Stimulated activated CD8-positive, alpha-beta memory T cell treated with anti-CD3 and anti-CD28 coated beads, Interleukin-12 subunit alpha, Interleukin-12 subunit beta, amount 100 ng/mL, for 1 hour (primary cell): ENCODE measurements at places on chromosomes 16 and 17.

DNA sequence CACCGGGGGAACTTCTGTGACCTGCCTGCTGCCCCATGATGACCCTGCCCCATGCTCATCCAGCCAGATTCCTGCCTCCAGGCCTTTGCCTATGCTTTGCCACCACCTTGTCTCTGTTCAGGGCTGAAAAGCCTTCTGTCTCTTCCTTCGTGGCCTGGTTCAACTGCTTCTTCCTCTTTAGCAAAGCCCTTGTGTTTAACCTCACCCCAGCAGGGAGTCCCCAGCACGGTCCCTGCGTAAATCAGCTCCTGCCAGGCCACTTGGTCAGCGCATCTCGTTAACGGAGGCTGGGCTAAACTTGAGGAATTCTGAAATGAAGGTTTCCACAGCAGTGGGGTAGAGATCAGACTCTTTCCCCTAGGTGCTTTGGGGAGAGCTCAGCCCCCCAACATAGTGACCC is 16.1 kb upstream of the KCNJ12 start:
- DNase-seq: no peak

DNA sequence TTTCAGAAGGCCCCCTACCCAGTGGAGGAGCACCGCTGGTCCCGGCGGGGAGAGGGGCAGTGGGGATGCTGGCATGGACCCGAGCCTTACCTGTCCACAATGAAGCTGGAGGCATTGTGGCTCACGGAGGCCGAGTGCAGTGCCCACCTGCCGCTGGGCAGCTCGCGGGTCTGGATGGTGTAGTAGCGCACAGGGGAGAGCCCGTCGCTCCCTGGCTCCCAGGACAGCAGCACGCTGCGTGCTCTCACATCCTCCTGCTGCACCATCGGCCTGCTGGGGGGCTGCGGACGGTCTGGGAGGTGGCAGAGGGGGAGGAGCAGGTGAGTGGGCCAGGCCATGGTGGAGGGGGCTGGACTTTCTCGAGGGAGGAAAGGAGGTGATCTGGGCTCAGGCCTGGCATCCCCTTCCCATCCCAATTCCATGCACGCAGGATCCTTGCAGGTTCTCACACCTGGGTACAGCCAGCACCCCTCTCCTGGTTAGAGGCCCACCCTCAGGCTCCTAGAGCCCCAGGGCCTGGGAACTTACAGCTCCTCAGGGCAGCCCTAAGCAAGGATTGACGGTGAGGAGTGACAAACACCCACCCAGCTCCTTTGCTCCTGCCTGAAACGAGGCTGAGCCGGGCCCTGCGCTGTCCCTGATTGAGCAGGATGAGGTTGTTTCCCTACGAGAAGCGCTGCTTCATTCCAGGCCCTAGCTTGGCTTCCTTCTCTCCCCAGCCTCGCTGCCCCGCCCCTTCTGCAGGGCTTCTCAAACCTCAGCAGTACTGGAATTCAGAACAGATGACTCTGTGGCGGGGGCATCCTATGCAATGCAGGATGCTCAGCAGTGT is 76.2 kb upstream of the CDC42EP4 start:
- no peak for DNase-seq

- DNase-seq: no peak
These were observed 9.0 kb upstream of the ARHGAP27 start for GRCh38 chr17:45441526-45442310.

GRCh38 chr16:71425746-71426068 is 16.1 kb downstream of the TLE7 start:
- no peak for DNase-seq

DNA sequence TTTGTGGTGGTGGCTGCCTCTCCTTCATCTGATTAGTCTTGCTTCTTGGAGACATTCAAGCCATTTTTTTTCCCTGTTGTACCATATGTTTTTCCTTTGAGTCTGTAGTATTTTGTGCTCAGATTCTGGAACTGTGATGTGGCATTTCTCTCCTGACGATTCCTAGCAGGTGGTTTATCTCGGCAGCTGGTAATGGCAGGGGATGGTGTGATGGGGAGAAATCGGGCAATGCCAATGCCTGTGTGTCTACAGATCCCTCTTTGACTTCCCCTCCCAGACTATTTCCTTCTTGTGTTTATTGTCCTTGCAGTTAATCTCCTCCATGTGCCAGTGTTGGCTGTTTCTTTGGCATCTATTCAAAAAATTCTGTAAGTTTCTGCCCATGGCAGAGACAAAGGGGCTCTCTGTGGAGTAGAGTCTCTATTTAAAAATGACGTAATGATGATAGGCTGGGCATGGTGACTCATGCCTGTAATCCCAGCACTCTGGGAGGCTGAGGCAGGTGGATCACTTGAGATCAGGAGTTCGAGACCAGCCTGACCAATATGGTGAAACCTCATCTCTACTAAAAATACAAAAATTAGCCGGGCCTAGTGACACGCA is 90.2 kb upstream of the ERCC4 start:
- no peak for DNase-seq

- no peak for DNase-seq
These were observed 188.3 kb downstream of the SEC14L1 start for GRCh38 chr17:77328823-77329740.

DNA sequence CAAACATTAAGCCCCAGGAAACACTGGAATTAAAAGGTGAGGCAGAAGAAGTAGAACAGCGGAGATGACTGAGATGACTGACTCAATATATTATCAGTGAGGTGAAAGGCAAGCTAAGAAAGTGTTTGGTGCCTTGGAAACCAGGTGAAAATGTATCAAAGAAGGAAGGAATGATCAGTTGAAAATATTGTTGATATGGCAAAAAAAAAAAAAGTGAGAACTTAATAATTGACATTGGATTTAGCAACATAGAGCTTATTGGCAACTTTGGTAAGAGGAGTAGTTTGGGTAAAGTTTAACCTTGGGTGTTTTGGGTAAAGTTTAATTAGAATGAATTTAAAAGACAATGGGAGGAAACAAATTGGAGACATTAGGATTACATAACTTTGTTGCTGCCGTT is 127.7 kb upstream of the MYOCD start:
- no peak for DNase-seq

- DNase-seq: no peak
These were observed 18.2 kb downstream of the CLUAP1 start for GRCh38 chr16:3518986-3519348.

GRCh38 chr16:67594956-67595355 is 32.6 kb downstream of the CTCF start:
- no peak for DNase-seq

GRCh38 chr17:48455791-48456190 is 25.8 kb upstream of the SKAP1 start:
- DNase-seq: no peak

GRCh38 chr17:45320931-45321461 is 4.2 kb upstream of the MAP3K14 start:
- no peak for DNase-seq

DNA sequence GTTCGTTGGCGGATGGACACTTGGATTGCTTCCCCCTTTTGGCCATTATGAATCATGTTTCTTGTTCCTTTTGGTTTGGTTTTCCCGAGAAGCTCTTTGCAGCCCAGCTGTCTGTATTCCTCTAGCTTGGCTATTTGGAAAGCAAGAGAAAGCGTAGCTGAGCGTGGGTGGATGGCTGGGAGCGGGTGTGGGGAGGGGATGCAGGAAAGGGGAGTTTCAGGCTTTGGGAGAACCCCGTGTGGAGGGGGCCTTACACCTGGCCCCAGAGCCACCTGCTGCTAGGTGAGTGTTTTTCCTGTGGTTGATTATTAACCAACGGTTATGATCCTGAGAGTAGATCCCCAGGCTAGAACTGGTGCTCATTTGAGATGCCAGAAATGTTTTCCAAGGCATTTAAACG is 103.7 kb downstream of the RAP1GAP2 start:
- DNase-seq: no peak

DNA sequence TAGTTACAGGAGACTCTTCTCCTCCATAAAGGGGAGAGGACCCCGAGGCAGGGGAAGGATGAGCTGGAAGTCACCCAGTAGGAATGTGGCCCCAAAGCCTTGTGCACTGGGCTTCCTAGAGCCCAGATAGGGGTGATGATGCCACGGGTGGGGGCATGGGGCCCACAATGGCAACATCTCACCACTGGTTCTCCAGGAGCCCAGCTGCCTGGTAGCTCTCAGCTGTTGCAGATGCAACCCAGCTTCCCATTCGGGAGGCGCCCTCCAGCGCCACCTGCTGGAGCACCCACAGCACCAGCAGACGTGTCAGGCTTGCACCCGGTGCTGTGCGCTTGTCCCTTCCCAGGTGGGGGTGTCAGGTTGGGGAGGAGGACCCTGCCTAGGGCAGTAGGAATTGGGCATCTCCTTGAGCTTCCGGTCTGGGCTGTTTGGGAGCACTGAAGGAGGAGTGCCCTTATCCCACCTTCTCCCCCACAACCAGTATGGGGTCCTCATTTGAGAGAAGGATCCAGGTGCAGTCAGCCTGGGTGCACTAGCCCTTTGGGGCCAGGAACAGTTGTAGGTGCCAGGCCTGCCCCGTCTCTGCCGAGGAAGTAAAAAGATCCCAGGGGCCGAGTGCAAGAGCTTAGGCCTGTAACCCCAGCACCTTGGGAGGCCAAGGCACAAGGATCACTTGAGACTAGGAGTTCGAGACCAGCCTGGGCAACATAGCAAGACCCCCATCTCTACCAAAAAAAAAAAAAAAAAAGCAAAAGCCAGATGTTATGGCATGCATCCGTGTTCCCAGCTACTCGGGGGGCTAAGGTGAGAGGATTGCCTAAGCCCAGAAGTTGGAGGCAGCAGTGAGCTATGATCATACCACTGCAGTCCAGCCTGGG is 14.4 kb downstream of the CDIPT start:
- peak; percentile 67 for DNase-seq

GRCh38 chr17:2751491-2751890 is 2.0 kb upstream of the CCDC92B start:
- DNase-seq: no peak

GRCh38 chr16:18933501-18933900 is 7.3 kb upstream of the SMG1 start:
- DNase-seq: no peak

DNA sequence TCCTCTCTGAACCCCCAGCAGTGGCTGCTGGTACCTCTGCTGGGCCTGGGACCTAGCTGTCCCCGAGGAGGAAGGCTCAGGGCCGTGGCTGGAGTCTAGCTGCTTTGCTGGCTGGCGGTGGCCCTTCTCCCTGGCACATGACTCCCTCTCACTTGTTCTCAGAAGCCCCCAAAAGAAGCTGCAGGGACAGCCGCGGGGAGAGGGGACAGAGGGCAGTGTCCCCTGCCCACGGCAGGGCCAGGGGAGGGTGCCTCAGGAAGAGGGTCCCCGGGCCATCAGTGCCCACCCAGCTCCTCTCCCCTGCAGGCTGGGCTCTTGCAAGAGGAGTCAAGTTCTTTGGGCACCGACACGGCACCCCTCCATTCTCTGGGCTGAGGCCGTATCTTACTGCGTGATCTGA is 46.6 kb downstream of the VAC14 start:
- no peak for DNase-seq

DNA sequence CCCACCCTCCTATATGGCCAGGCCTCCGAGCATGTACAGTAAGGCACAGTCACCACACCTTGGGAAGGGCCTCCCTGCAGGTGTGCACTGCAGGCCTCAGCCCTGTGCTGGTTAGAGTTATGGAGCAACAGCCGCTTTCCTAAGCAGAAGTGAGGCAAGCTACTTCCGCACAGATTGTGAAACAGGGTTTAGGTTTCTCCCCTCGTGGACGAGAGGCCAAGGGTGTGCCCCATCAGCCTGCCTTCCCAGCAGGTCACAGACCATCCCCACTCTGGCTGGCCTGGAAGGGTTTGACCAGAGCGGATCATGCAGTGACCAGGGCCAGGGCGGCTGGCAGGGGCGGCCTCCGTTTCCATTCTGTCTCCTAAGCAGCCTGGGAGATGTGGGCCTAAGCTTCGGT is 4.7 kb downstream of the MSRB1 start:
- DNase-seq: no peak

- DNase-seq: no peak
These were observed 172.3 kb downstream of the C16orf78 start for GRCh38 chr16:49545741-49546448.

- no peak for DNase-seq
These were observed 5.4 kb upstream of the CHRNE start for GRCh38 chr17:4908301-4908700.

- no peak for DNase-seq
These were observed 7.6 kb upstream of the KRT39 start for GRCh38 chr17:40974366-40974765.

GRCh38 chr17:36184023-36184765 is 7.8 kb upstream of the TBC1D3B start:
- no peak for DNase-seq

- no peak for DNase-seq
These were observed 4.0 kb upstream of the HSBP1 start for GRCh38 chr16:83803811-83804210.

DNA sequence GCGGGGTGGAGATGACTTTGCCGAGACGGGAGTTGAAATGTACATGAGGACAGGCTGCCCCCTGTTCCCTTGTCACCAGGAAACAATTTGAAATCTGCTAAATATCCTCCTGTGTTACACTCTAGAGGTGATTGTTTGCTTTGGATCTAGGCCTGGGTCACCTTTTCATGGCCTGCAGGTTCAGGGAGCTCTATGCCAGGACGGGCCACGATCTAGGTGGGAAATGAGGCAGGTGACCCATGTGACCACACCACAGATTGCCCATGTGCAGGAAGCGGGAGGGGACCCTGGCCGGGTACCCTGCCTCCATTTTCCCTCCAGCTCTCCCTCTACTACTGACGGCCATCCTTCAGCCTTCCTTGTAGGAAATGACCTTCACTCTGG is 43.4 kb downstream of the MEAK7 start:
- DNase-seq: no peak

DNA sequence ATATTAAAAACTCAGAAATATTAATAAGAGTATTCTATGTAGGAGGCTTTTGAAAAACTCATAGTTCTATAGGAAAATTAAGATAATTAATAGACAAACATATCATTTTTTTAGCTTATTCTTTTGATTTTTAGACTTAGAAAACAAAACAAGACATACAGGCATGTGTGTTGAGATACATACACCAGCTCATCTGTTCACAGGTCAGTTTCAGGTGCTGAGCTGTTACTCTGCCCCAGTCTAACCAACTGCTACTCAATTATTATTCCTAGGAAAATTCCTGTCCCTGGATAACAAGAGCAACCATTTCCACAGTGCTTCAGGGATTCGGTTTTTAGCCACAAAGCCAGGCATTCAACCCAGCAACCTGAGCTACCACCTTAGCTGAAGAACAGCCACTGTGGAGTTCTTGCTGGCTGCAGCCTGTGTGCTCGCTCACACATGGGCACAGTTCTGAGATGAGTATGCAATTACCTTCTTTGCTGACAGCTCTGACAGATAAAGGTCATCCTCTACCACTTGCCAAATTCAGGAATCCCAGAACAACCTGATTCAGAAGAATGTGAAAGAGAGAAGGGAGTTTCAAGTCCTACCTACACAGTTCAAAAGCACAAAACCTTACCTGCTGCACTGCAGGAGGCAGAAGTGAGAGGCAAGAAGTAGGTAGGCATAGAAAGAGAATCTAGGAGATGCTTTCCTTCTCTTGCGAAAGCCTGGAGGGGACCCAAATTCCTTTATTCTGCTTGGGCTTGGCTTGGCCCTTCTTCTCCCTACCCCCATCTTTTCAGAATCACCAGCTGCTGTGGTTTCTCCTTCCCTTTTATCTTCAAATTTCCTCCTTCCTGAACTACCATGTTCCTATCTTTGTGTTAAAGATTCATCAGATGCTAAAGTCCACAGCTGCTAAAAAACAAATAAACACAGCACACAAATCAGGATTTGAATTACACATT is 62.7 kb downstream of the TEX2 start:
- DNase-seq: no peak
